Upper lobe of left lung (tissue), 6 donors: ENCODE measurements at places on chromosomes 6 and 20. TPM values are rescaled to one million over a fixed set of nuclear protein-coding genes. Genes with fewer than 3 reads are reported as not detected.

GRCh38 chr6:96836631-96837080 lies 621 bp downstream of the GPR63 start:
- no peak for DNase-seq

GRCh38 chr6:3393836-3394202 lies 63.0 kb downstream of the SLC22A23 start:
- no peak for DNase-seq

DNA sequence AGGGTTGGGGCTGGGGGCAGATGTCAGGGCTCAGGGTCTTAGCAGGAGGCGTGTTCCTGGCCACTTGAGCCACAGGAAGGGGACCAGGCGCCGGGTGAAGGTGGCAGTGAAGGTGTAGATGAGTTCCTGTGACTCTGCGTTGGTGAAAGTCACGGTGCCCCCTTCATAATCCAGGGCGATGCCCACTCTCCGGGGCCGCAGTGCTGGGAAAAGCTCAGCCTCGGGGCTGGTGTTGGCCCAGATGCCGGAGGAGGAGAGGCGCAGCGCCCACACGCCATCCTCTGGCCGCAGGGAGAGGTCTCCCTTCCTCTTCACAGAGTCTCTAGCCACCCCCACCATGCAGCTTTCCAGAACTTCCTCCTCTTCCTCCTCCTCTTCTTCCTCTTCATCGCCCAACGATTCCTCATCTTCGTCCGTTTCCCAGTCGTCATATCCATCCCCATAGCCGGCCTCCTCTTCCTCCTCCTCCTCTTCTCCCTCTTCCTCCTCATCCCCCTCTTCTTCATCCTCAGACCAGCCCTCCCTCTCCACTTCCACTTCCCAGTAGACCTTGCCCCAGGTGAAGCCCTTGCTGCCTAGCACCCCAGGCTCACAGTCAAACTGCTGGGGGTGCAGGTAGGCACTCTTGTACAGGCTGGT lies 22.6 kb downstream of the TRIM15 start:
- no peak for DNase-seq

DNA sequence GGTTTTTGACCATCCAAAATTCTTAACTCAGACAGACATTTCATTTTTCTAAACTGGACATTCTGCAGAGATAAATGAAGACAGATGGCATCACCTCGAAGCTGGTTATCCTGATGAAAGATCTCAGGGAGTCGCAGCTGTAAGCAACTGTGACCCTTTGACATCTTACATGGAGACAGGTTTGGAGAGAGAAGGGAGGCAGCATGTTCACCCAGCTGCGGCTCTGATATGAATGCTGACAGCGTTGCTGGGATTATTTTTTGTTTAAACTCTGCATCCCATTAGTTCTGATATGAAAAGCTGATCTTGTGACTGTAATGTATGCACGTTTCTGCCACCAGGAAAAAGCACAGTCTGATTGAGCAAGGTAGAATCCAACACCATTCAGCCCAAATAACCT lies 89.4 kb downstream of the C6orf118 start:
- no peak for DNase-seq

- DNase-seq, result no peak
Observed at GRCh38 chr6:70270287-70271005, 32.4 kb downstream of the COL9A1 start.

- DNase-seq, result no peak
Observed at GRCh38 chr6:39420300-39421265, 98.1 kb upstream of the KCNK16 start.

- DNase-seq, result no peak
Observed at GRCh38 chr6:22239261-22239921, 57.4 kb downstream of the PRL start.

GRCh38 chr20:63065911-63066310 lies 59.1 kb upstream of the BHLHE23 start:
- DNase-seq, result no peak

DNA sequence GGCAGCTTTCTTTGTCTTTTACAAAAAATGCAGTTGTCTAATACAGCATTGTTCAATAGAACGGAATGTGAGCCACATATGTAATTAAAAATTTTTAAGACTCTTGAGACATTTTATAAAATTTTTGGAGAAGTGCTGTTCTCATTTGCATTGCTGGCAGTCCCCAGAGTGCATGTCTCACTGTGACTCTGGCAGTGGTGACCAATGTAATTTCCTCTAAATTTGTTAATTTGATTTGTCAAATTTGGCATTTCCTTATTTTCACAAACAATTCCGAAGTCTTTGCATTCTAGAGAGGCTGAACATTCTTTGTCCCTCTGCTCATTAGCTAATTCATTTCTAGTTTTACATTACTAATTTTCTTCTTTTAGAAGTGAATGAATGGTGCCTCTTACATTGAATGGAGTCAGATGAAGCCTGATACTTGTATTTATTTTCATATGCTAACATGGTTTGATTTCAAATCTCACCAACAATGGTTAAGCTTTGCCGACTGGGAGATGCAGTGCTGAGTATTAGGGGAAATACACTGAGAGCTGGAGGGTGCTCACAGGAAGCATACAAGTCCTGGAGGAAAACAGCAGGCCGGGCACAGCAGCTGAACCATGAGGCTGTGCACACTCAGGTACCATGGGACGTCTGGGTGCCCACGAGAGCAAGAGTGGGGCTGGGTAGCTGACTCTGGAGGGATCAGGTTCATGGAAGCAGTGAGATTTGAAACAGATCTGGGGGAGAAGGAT lies 68.5 kb upstream of the ARMC2 start:
- no peak for DNase-seq

DNA sequence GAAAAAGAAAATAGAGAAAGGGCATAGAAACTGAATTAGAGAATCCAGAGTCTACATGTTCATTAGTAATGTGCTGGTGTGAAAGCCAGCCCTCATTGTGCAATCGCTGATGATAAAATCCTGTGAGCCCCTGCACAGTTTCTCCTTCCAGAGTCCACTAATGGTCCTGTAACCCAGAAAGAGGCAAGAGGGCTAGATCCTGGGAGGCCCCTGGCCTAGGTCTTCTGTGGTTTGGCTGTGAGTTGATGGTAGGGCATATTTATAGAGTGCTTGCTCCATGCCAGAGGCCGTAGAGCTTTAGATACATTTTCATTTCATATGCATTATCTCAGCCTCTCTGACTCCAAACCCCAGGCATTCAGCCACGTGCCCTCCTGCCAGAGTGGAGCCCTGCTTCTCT lies 94.9 kb upstream of the MTHFD1L start:
- DNase-seq, result no peak

DNA sequence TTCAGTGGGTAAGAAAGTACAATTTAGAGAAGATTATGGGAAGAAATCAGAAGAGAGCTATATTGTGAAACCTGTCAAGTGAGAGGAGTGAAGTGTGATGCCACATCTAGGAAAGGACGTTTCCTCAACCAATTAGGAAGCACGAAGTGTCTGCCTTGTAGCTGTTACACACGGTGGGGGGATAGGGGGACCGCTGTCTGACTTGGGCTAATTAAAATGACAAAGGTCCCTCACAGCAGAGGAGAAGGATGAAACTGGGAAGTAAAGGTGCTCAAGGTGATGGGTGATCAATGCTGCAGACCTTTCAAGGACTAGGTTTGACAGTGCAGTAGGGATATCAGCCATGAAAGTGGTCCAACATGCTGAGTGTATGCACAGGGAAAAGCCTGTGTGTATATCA lies 181.1 kb upstream of the PRSS16 start:
- no peak for DNase-seq

DNA sequence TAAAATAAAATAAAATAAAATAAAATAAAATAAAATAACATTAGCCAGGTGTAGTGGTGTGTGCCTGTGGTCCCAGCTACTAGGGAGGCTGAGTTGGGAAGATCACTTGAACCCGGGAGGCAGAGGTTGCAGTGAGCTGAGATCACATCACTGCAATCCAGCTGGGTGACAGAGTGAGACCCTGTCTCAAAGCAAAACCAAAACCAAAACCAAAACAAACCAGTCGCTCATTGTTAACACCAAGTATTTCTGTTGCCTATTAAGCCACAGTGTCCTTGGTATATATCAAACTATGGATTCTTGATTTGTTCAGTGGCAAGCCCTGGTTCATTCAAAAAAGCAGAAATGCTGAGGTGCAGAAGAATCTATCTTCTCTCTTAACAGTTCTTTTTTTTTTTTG lies 65.7 kb downstream of the PYGB start:
- no peak for DNase-seq

PDYN gene
- not detected for total RNA-seq

HLA-DPA1 gene
- total RNA-seq, result 109 TPM

C6orf118 gene
- 13.8 TPM for total RNA-seq

MACROD2 gene
- total RNA-seq, result 39.8 TPM
